Heart left ventricle (tissue), 16 donors: ENCODE measurements at places on chromosomes 2 and 18. TPM values are rescaled to one million over a fixed set of nuclear protein-coding genes. Genes with fewer than 3 reads are reported as not detected.

The FAM228A gene
- polyA plus RNA-seq: 0.50 TPM

The ARHGAP15 gene
- polyA plus RNA-seq: 1.3 TPM

The NGEF gene
- polyA plus RNA-seq: 0.42 TPM

The GYPC gene
- polyA plus RNA-seq: 369 TPM

GRCh38 chr2:145029873-145030272, 510.0 kb upstream of the ZEB2 start:
- DNase-seq: no peak

GRCh38 chr2:144366825-144367429, 153.0 kb downstream of the ZEB2 start:
- DNase-seq: no peak

GRCh38 chr2:24490181-24490689, 819 bp upstream of the NCOA1 start:
- no peak for DNase-seq

- no peak for DNase-seq
These were observed 797.1 kb downstream of the SLC4A3 start for GRCh38 chr2:220424561-220424960.

DNA sequence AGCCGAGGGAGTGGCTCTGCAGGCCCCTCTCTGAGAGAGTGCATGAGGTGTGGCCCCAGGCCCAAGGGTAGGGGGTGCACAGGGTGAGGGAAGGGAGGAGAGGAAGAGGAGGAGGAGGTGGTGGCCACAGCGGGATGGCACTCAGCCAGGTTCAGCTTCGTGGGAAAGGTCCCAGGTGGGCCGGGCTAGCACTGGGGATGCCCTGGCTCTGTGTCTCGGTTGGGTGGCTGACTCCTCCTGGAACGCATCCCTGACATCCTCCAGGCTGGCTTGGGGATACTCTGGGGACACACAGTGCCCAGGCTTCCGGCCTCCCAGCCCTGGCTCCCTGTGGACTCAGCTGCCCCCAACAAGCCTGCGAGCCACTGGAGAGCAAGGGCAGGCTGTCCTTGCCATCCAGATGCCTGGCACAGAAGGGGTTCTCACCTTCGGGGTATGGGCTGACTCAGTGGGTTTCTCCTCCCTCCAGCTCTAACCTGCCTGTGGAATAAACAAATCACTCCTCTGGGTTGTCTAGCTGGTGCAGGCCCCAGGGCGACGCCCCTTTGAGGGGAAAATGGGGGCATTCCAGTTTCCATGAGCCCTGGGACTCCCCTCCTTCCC, 582 bp upstream of the ZAP70 start:
- no peak for DNase-seq

GRCh38 chr2:37656512-37657423, 14.7 kb downstream of the CDC42EP3 start:
- DNase-seq: peak; percentile 24
